ENCODE measurements at places on chromosomes 1 and 21.

GRCh38 chr1:30084909-30085571 lies 638.3 kb downstream of the MATN1 start:
- no peak for DNase-seq

GRCh38 chr21:45478115-45478801 lies 64.0 kb downstream of the SLC19A1 start:
- peak; percentile 93 for DNase-seq

GRCh38 chr1:161502181-161502580 lies 3.1 kb upstream of the FCGR2A start:
- DNase-seq: no peak

GRCh38 chr1:73327180-73327793 lies 870.7 kb downstream of the LRRIQ3 start:
- DNase-seq: no peak

- DNase-seq: no peak
Measured at GRCh38 chr1:61441723-61442262, 283.1 kb downstream of the TM2D1 start.

- no peak for DNase-seq
Measured at GRCh38 chr1:40712405-40712944, 21.0 kb downstream of the NFYC start.

DNA sequence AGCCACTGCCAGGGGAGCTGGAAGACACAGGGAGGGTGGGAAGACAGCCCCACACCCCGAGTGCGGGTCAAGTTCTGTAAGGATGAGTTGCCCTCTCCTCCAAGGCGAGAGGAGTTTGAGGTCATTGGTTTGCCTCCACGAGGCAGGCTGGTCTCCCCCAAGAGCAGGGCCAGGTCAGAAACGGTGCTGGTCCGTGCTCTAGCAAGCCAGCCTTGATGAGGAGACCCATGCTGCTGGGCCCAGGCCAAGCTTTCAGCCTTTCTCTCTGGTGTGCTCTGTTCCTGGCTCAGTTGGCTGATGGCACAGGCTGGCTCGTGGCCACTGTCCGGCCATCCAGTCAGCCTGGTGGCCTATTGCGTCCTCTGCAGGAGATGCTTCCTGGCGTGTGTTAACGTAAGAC lies 12.0 kb upstream of the PCBP3 start:
- peak; percentile 67 for DNase-seq

DNA sequence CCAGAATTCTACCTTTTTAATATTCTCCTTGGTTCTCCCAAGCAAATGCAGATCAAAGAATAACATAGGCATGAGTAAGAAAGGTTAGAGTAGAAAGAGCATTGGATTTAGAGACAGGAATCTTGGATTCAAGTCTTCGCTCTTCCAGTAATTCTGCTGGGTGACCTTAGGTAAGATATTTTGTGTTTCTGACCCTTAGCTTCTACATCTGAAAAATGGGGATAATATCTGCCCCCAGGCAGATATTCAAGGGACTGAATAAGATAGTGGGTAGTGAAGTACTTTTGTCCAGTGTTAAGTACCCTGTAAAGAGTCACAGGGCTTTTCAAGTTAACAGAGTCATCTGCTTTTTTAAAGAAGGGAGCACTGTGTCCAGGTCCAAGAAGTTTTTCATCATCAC lies 70.8 kb downstream of the KDM1A start:
- no peak for DNase-seq

- no peak for DNase-seq
Measured at GRCh38 chr1:38727684-38728584, 131.6 kb downstream of the RRAGC start.

DNA sequence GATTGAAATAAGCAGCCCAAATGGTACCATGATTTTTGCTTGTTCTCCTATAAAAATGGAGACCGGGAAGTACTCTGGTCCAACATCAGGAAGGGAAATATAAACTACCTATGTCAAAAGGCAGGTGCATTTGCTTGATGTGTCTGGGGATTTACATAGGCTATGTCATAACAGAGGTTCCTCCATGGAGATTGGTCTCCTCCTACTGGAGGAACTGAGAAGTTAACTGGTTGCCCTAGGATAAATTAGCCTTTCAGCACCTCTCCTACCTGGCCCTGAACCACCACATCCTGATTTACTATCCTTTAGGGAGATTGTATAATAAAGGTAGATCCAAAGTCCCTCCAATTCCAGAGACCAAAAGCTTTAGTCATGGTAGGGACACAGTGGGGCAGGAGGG lies 1109.3 kb upstream of the B3GALT2 start:
- DNase-seq: no peak

GRCh38 chr1:119593805-119594204 lies 54.3 kb downstream of the ZNF697 start:
- DNase-seq: no peak

GRCh38 chr1:240244968-240245628 lies 153.4 kb downstream of the FMN2 start:
- no peak for DNase-seq

DNA sequence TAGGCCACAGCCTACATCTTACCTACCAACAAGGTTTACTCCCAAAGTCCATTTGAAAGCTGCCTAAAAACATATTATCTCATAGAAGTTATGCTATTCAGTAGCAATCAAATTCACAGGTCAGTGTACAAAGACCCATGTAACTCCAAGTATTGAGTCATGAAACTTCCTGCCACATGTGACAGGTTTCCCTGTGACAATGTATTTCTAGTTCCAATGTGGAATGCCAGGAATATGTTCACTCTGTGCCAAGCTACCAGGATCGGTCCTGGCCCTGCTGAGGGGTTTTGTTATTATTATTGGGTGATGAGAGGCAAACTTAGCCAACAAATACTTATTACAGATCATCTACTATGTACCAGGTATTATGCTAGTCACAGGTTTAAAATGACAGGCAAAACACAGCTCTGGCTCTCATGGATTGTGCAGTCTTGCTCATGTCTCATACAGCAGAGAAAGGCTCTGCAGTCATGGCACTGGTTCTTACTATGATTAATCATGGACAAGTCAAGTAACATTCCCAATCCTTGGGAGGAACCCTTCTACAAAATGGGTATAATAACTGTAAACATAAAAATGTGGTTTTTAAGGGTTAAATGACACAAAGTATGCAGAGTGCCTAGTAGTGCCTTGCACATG lies 22.5 kb downstream of the DPH5 start:
- no peak for DNase-seq

GRCh38 chr1:178572604-178573003 lies 59.7 kb downstream of the TEX35 start:
- DNase-seq: no peak

DNA sequence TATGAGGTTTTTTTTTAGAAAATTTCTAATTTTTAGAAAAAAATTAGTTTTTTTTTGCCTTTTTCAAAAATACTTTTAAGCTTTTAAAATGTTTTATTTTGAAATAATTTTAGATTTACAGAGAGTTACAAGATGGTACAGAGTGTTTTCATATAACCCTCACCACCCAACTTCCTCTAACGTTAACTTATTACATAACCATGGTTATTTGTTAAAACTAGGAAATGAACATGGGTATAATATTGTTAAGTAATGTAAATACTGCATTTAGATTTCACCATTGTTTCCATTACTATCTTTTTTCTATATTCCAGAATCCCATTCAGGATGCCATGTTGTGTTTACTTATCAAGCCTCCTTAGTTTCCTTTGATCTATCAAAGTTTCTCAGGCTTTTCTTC lies 45.2 kb upstream of the ST6GALNAC3 start:
- no peak for DNase-seq
